ENCODE measurements at places on chromosomes 4 and X.

GRCh38 chr4:73850261-73850970 lies 2.7 kb upstream of the PF4V1 start:
- no peak for DNase-seq

DNA sequence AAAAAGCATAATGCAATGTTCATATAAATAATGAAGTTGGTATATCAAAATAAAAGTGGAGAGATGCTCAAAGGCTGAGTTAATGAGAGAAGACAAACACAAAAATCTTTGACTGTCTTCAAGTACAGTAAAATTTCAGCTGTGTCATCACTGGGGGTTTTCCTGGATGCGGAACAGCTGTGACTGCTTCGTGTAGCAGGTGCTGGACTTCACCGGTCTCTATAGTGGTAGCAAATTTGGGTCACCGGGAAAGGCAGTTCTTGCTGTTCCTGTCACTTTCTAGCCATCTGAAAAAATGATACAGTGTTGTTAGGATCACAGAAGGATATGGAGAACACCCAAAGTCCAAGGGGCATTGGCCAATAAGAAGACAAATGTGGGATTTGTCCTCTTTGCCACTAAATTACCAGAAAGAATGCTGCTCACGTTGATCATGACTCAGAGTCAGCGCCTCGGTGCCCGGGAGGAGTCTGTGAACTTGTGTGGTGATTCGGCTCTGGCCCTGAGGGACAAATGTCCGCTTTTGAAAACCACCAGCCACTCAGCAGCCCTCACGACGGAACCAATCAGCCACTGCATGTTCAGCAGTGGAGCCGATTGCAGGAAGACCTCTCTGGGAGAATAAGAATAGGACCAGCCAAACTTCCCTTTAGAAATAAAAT lies 230.1 kb upstream of the FAT1 start:
- no peak for DNase-seq

- DNase-seq, result no peak
Observed at GRCh38 chrX:1468250-1468772, 15.6 kb upstream of the ASMTL start.

DNA sequence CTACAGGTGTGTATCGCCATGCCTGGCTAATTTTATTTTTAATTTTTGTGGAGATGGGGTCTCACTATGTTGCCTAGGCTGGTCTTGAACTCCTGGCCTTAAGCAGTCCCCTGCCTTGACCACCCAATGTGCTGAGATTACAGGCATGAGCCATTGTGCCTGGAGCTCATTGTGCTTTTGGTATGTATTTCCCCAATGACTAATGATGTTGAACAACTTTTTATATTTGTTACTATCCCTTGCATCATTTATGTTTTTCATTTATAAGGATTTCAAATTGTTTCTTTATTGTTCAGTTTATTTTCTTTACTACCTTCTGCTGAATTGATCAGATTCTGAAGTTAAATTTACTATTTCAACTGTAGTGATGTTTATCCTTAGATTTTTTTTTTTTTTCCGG lies 199.7 kb downstream of the CEP135 start:
- DNase-seq, result no peak

- no peak for DNase-seq
Observed at GRCh38 chr4:85419103-85419502, 55.8 kb upstream of the ARHGAP24 start.

GRCh38 chr4:188551156-188551555 lies 411.9 kb downstream of the TRIML1 start:
- DNase-seq, result no peak

- DNase-seq, result no peak
Observed at GRCh38 chr4:42313872-42314271, 83.4 kb upstream of the SHISA3 start.

All from NCI-H2107 (cell line).